MCF 10A (cell line): ENCODE measurements at places on chromosomes 2 and 18. TPM values are rescaled to one million over a fixed set of nuclear protein-coding genes. Genes with fewer than 3 reads are reported as not detected.

Gene IL1F10
- total RNA-seq, result not detected in 2 replicates

Gene LBX2
- not detected in 2 replicates for total RNA-seq

Gene LYPD1
- total RNA-seq, result not detected in 2 replicates

Gene MAL
- total RNA-seq, result not detected in 2 replicates
